Stimulated activated CD8-positive, alpha-beta memory T cell treated with anti-CD3 and anti-CD28 coated beads, Interleukin-4, amount 100 ng/mL, for 1 hour (primary cell): ENCODE measurements at places on chromosomes 3 and 15.

GRCh38 chr3:189262746-189263145 is 91.0 kb downstream of the TPRG1 start:
- no peak for DNase-seq

DNA sequence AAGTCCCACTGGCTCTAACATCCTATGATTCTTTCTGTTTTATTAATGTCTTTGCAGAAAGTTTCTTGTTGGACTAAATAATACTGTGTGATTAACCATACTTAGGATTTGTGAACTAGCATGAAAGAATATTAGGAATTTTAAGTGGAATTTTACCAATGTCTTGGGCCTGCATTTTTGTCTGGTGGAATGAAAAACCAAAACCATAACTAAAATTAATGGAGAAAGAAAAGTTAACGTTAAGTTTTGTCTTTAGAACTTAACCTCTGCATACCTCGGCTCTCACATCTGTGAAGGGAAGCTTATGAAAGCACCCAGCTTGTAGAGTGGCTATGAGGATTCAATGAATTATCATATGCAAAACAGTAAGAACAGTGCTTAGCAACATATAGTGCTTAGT is 6.5 kb downstream of the FBN1 start:
- no peak for DNase-seq

- no peak for DNase-seq
Observed at GRCh38 chr3:135576751-135577150, 388.8 kb upstream of the PPP2R3A start.

- DNase-seq, result no peak
Observed at GRCh38 chr3:8509961-8510360, 8.3 kb downstream of the LMCD1 start.

DNA sequence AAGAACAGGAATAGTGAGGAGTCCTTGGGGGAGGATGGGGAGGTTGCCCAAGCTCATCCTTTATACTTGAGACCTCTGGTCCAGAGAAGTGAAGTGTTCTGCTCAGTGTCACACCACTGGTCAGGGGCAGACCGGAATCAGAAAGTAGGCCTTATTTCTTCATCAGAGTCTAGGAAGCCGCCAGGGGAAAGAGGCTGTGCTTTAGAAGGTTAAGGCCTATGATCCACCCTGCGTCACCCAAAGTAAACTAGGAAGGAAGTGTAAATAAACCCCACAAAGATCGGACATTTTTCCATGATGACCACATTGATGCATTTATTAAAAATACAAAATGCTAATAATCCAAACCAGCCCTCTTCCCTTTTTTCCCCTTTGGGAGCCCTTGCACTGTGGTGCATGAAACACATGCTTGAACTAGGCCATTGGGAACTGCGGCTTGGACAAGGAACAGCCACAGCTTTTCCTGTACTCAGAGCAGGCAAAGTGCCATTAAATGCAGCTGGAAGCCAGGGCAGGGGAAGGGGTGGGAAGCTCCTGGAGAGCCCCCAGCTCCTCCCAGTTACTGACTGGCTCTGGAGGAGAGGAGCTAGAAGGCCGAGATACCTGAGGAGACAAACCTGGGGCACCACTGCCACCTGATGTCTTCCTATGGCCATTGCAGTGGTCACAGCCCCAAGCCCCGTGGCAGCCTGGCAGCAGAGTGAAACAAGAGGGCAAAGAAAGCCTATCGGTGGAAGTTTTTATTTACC is 37.0 kb downstream of the CDC25A start:
- DNase-seq, result peak; percentile 11

DNA sequence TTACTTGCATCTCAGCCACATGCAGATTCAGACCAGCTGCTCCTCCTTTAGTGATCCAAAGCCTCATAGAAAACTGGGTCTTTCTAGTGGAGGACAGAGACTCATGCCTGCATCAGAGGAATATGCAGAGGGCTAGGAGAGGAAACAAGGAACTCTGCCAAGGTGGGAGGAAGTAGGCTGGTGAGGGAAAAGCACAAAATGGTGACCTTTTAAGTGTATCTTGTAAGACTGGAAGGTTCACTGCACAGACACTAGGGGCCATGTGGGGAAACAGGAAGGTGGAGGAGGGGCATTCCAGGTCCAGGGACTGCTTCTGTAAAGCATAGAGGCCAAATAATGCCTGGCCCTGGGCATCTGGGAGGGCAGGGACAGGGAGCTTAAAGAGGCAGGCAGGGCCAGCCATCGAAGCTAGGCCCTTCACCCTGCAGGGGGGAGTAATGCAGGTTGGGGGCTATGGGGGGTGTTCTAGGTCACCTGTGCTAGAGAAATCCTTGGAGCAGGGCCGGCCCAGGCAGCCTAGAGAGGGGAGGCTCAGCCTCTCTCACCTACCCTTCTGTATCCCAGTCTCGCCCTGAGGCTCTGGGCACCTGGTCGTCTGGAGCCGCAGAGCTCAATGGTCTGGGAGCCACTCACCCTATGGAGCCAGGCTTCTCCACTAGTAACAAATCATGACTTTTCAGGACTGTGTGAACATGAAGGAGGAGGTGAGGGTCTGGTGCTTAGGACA is 117.7 kb downstream of the DNAJB8 start:
- no peak for DNase-seq

DNA sequence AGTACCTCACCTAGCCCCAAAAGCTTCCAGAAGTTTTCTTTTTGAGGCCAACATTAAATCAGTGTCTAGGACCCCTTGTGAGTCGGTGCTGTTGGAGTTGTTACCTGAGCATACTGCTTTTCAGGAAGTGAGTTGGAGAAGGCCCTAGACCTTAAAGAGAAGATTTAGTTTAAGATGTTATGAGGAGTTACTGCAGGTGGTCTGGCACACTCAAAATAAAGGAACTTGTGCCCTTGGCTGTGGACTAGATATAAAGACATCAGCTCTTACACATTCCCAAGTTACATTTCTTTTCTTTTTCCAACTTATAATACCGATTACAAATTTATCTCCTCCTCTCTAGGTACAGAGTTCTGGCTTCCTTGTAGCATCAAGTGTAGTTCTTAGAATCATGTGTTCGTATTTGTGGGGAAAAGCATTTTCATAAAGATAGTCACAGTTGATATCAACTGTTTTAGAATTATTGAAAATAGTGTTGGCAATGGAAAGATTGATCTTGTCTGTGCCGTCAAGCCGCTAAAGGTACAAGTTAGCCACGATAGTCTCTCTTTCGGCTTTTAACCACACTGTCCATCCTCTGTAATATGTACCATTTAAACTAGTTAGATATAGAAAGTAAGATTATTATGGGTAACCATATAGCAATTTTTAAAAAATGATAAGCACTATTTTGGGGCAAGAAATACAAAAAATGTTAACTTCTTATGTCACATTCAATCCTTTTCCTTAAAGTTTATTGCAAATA is 8.6 kb downstream of the ZIC1 start:
- no peak for DNase-seq

DNA sequence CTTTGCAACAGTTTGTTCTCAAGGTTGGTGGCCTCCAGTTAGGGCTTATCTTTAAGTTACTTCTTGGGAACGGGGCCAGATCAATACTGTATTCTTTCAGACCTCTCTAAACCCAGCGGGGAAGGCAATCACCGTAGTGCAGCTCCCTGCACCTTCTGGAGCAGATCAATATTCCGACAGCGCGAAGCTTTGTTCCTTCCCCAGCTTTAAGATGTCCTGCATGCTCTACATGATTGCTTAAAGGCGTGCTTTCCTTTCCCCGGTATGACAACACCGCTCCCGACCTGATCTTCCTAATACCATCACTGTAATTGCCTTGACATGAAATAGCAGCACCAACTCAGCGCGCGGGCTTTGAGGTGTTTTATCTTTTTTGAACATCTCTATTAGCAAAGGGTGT is 755.2 kb downstream of the NR2F2 start:
- no peak for DNase-seq

GRCh38 chr3:30659270-30660130 is 53.1 kb downstream of the TGFBR2 start:
- no peak for DNase-seq

GRCh38 chr3:38149708-38150107 is 11.2 kb downstream of the MYD88 start:
- DNase-seq, result no peak

DNA sequence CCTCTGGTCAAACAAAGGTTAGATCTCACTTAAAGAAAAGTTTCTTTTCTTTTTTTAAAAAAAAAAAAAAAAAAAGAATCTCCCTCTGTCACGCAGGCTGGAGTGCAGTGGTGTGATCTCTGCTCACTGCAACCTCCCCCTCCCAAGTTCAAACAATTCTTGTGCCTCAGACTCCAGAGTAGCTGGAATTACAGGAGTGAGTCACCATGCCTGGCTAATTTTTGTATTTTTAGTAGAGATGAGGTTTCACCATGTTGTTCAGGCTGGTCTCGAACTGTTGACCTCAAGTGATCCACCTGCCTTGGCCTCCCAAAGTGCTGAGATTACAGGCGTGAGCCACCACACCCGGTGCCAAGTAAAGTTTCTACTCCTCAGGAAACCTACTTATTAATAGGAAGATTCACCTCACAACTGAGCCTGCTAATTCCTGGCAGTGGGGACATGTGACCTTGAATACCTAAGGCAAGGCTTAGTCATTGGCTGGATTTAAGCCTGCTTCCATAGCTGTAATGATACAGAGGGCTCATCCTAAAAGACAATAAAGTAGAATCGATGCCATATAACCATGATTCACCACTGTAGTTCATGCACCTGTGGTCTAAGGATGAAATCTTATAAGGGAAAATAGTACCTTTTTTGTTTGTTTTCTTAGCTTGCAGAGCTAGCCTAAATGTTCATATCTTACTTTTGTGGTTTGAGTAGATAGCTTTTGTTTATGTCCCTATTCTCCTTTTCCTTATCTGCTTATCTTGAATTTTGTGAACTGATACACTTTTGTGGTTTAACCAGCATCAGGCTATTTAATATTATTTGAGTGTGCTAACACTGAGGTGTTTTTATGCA is 24.8 kb upstream of the RBMS3 start:
- no peak for DNase-seq

DNA sequence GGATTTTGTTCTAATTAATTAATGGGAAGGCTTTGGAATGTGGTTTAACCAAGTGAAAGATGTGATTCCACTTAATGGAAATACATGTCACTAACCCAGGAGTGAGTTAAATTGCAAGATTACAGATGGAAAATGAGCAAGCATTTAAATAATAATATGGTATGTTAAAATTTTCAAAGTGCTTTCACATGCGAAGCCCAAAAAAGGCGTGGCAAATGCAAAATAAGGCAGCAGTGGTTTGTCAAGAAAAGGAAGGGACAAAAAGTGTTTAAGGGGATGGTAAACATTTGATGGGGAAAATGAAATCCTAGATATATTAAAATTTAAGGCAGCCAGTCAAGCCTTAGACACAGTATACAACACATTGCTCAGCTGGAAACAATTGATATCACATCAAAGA is 2.9 kb downstream of the TICRR start:
- no peak for DNase-seq

DNA sequence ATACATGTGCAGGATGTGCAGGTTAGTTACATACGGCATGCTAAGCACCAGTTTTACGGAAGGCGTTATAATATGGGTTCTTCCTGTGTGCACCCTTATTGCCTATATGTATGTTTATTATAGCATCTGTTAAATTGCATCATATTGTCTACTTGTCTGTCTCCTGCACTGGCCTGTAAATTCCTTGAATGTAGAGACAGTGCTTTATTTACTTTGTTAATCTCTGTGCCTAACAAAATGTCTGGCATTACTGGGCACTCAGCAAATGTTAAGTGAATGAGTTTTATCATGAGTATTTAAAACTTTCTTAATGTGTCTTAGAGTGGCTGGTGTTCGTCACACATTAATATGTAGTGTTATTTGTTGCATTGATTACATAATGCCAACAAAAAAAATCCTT is 23.8 kb downstream of the MGA start:
- no peak for DNase-seq

DNA sequence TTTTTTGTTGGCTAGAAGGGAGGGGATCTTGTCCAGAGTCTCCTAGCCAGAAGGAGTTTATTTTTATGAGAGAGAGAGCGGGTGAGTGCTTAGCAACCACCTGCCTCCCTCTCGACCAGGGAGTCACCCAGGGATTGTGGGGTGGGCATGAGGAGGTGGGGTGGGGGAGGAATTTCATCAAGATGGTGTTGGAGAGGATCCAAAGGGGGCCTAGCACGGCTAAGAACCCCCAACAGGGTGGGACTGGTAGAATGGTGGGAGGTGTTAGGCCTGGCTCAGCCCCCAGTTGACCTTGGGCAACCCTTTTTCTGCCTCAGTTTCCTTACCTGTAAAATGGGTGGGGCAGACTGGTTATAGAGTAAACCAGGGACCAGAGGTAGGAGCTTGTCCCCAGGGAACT is 1.8 kb downstream of the SLC6A6 start:
- no peak for DNase-seq

- no peak for DNase-seq
Observed at GRCh38 chr3:120454076-120454689, 3.4 kb upstream of the FSTL1 start.

- DNase-seq, result no peak
Observed at GRCh38 chr3:53144446-53144845, 14.2 kb upstream of the RFT1 start.

DNA sequence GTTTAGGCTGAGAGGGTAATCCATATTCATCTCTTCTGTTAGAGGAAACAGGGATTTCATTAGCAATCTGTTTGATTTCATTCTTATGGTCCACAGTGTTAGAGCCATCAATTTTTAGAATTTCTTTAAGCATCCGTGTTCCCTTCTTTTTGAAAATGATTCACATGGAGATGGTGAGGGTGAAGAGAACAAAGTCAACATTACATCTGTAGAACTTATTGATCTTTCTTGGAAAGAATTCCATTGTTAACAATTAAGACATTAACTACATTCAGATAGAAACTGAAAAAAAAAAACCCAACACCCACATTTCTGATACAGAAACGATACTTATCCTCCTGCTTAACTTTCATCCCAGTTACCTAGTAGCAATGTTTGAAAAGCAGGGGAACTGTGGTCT is 107.0 kb upstream of the GK5 start:
- DNase-seq, result no peak

- no peak for DNase-seq
Observed at GRCh38 chr15:23823508-23823907, 136.4 kb upstream of the NDN start.

- DNase-seq, result no peak
Observed at GRCh38 chr3:9600597-9600996, 47.0 kb upstream of the LHFPL4 start.

DNA sequence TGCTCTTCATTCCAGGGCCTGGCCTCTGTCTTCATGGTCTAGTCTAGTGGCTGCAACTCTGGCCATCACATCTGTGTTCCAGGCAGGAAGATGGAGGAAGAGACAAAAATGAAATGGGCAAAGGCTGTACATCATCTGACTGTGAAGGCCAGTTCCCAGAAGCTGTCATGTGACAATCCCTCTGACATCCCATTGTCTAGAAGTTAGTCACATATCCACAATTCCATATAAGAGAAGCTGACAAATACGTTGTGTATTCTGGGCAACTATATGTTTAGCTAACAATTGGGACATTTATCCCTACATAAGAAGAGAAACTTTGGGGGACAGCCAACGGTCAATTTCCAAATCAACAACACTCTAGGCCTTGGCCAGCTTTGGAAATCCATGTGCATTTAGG is 34.5 kb upstream of the C3orf70 start:
- no peak for DNase-seq
